Activated CD4-positive, alpha-beta T cell treated with anti-CD3 and anti-CD28 coated beads, Interleukin-2, amount 50 U/mL, for 4 hours (primary cell): ENCODE measurements at places on chromosomes 1 and 21.
A peak's percentile ranks its signal among the peaks of the same experiment; 100 is the strongest.

DNA sequence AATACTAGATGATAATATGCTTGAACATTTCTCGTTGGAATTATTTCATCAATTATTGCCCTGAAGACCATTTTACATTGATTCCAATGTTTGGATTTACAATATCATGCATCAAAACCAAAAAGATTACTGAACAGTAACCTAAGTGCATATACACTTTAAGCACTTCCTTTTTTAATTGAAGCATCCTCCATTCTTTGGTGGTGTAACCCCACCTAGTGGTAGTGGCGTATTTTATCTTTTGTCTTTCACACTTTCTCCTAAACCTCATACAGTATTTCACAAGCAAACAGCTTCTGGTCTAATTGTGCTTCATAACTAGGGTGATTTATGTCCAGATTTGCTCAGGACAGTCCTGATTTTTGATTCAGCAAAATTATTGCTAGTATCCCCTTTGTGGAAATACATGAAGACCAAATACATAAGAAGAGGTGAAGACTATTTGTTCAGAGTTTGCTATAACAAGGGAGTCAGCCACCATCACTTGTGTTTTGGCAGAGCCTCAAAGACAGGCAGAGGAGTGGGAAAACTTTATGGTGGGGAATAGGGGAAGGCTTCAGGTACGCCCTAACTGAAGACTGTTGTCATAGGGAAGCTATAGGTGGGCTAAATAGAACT lies 3.4 kb upstream of the NVL start:
- no peak for DNase-seq

DNA sequence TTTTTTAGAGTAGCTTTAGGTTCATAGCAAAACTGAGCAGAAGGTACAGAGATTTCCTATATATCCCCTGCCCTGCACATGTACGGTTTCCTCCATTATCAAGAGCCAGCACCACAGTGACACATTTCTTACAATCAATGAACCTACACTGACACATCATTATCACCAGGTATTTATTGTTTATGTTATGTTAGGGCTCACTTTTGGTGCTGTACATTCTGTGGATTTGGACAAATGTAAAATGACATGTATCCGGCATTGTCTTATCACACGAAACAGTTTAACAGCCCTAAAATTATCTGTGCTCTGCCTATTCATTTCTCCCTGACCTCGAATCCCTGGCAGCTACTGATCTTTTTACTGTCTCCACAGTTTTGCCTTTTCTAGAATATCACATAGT lies 93.7 kb upstream of the DPH5 start:
- DNase-seq: no peak

- no peak for DNase-seq
Measured at GRCh38 chr1:87560601-87561360, 232.1 kb downstream of the LMO4 start.

DNA sequence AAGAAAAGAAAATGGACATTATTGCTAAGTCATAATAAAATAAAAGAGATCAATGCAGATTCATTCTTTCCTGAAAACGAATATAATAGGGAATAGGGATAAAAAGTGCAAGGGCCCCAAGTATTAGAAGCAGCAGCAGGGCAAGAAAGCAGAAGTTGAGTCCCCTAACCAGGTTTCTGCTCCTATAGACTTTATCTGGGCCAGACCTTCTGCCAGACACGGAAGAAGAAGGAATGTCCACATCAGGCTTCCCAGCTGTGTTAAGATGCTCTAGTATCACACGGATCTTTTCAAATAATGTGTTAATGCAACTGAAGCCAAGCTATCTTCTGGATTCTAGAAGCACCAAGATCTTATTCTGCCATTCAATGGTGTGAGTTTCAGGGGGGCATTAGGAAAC lies 26.9 kb downstream of the CD244 start:
- no peak for DNase-seq

GRCh38 chr1:168116327-168116799 lies 20.4 kb downstream of the GPR161 start:
- DNase-seq: no peak

DNA sequence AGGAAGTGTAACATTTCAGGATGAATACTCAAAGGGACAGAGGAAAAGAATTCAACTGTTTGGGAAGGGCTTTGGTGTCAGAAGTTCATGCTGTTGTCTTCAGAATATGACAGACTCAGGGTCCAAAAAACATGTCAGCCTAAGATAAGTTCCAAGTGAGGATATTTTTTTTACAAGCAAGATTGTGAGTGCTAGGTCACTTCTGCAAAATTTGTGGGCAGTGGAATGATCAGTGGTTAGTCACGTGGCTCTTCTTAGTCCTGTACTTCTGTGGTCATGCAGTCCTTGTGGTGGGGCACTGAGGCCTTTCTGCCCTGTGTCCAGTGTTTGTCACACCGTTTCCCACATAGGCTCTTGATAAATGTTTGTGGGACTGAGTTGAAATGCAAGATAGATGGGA lies 5.2 kb downstream of the RGL1 start:
- no peak for DNase-seq

DNA sequence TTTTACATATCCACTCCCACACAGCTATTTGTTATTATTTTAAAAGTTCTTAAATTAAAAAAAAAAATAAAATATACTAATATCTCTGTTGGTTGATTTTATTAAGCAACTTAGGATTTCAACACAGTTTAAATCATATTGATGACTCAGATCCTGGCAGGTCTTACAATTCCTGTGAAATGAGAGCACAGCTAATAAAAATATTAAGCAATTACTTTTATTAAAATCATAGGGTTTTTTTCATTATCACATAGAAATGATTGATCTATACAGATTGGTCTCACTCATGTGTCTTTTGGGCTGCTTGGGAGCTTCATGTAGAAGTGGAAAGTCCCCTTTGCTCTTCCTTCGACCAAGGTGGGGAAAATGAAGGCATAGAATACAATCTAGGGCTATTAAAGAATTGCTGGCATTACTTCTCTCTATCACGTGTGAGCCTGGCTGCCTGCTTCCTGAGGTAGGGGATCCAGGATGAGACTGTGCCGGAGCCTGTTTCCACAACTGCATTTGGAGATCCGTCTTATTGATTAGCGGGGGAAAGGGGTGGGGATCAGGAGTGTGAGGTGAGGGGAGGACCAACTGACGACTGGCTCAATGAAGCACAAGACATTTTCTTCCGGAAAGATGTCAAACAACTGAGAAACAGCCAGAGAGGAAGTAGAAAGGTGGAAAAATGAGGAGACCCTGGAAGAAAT lies 858.0 kb downstream of the USP25 start:
- DNase-seq: no peak

DNA sequence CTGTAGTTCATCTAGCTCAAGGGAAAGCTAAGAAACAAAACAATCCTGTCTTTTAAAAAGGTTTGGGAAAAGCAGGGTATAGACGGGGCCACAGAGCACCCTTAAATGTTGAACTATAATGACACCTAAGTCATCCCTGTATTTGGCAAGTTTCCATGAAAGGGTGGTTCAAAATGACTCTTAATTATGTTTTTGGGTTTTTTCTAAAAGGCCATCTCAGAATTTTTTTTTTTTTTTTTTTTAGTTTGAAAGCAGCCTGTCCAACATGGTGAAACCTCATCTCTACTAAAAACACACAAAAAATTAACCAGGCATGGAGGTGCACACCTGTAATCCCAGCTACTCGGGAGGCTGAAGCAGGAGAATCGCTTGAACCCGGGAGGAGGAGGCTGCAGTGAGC lies 22.2 kb downstream of the TOMM20 start:
- no peak for DNase-seq

DNA sequence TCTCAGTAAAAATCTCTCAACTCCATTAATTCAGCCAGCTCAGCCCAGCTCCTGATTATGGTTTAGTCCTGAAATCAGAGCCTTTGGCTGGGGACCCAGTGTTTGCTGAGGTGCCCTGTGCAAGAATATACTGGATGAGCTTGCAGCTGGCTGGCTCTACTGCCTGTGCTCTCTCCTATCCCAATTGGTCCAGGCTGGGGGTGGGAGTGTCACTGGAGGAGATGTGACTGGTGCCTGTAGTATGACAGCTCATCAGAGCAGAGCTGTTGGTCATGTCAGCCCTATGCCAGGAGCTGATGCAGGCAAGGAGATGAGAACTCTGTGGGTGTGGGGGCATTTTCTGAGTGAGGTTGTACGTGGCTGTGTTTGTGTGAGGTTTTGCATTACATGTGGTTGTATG lies 87.0 kb downstream of the TNR start:
- no peak for DNase-seq

- DNase-seq: no peak
Measured at GRCh38 chr1:86666368-86666767, 38.0 kb upstream of the SH3GLB1 start.

GRCh38 chr1:19860418-19860817 lies 21.8 kb upstream of the OTUD3 start:
- no peak for DNase-seq

DNA sequence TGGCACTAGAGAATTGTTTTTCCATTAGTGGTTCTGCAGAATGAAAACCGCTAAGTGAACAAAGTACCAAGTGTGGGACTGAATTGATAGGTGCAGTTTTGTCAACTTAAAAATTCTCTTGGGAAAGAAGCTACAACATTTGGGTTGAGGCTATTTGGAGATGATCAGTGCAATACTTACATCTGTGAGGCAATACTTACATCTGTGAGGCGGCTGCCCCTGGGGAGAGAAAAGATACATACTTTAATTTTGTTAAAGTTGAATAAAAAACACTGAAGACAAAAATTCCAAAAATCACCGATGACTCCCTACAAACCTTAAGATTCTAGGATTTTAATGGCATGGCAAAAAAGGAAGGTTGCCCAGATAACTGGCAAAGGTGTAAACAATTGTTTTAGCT lies 1.7 kb downstream of the CFAP410 start:
- no peak for DNase-seq

GRCh38 chr21:28699596-28700259 lies 292.9 kb downstream of the LTN1 start:
- no peak for DNase-seq

DNA sequence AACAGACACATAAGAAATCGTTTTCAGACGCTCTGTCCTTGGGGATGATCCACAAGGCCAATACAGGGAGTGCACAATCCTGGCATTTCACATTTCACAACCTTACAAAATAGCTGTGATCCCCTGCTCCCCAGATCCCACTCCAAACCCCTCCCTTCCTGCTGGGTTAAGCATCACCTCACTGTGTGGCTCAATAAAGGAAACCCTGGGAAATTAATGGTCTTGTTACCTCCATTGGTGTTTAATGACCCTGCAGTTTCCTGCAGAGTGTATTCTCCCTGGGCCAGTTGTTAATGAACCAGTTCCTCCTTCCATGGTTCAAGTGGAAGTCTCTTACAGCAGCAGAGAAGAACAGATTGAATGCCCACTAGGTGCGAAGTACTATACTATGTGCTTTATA lies 334.7 kb downstream of the OMA1 start:
- DNase-seq: no peak

GRCh38 chr1:85580872-85581801 lies 576 bp downstream of the CCN1 start:
- DNase-seq: no peak

DNA sequence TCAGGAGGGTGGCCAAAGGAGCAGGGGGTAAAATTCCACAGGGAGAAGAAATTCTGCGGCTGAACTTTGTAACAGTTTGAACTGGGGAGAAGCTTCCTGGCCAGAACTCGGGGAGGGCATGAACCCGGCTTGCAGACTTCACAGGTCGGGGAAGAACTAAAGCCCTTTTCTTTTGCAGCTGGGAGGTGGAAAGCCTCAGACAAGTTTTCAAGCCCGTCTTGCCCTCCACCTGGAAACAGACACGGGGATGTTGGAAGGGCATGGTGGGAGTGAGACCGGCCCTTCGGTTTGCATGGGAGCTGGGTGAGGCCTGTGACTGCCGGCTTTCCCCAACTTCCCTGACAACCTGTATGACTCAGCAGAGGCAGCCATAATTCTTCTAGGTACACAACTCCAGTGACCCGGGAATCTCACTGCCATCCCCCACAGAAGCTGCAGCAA lies 11.3 kb downstream of the THEM4 start:
- DNase-seq: no peak

DNA sequence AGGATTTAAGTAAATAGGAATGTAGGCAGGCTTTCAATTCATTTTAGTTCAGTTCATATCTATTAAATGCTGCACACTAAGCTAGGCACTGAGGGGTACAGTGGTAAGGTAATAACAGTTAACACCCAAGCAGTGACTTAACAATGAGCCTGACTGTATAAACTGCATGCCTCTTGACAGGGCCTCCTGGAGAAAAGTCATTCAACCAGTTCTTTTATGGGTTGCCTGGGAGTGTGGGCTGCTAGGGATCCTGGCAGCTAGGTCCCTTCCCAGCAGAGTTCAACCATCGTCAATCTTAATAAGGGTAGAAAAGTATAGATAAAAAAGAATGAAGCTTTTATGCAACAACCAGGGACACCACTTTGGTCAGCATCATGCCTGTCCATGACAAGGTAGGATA lies 8.1 kb upstream of the ALG14 start:
- no peak for DNase-seq

- DNase-seq: peak; percentile 23
Measured at GRCh38 chr21:41817228-41817627, 50.4 kb upstream of the RIPK4 start.

GRCh38 chr1:85707267-85707989 lies 805 bp downstream of the ZNHIT6 start:
- DNase-seq: no peak

- DNase-seq: no peak
Measured at GRCh38 chr1:159868766-159869165, 6.3 kb upstream of the VSIG8 start.

DNA sequence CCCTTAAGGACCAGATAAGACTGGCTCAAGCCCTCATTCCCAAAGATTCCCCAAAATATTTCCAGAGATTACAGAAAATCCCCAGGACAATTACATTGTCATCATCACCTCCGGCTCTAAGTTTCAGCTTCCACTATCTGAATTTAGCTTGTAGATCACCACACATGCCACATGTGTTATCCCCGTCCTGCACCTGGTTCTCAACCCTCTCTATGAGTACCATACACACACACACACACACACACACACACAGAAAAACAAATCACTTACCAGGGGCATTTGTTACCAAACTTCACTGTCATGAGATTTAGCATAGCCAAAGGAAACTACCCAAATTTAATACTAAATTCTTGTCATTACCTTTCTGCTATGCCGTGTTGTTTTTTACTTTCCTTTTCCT lies 15.4 kb upstream of the TSPAN1 start:
- no peak for DNase-seq
